ENCODE measurements at places on chromosomes 3 and 15. TPM values are rescaled to one million over a fixed set of nuclear protein-coding genes. Genes with fewer than 3 reads are reported as not detected.

Gene SPTSSB
- not detected for total RNA-seq

Gene BLM
- total RNA-seq: 0.15 TPM

DNA sequence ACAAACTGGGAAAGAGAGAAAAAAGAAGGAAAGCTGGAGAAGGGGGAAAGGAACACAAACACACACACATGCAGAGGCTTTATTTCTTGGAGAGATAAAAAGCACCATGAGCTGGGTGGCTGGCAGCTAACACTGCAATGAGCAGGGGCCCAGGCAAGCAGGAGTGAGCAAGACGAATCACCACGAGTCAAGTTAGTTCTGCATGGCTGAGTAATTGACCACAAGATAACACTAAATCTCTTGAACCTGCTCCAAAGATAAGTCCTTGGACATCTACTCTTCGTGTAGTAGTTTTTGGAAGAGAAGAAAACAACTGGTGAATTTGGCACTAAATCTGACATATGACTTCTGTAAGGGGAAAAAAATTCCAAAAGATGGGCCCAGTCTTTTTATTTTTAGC lies 100.9 kb downstream of the MYO5A start:
- ATAC-seq: no peak

Gene TMCO5A
- not detected for total RNA-seq

Measured in gastroesophageal sphincter (tissue), 4 donors.